ENCODE measurements at places on chromosomes 13 and 19.

- DNase-seq = no peak
Observed at GRCh38 chr13:23320926-23321534, 112.5 kb downstream of the SACS start.

- DNase-seq = no peak
Observed at GRCh38 chr13:40505196-40505595, 161.2 kb downstream of the FOXO1 start.

GRCh38 chr19:15276620-15277215 lies 44.5 kb upstream of the EPHX3 start:
- DNase-seq = no peak

- DNase-seq = no peak
Observed at GRCh38 chr13:29709407-29710069, 114.0 kb upstream of the SLC7A1 start.

- no peak for DNase-seq
Observed at GRCh38 chr19:33868788-33869412, 72.2 kb downstream of the KCTD15 start.

- no peak for DNase-seq
Observed at GRCh38 chr19:556611-557382, 12.9 kb downstream of the GZMM start.

GRCh38 chr19:35436477-35437405 lies 11.3 kb upstream of the FFAR2 start:
- DNase-seq = peak; percentile 99

GRCh38 chr19:17458970-17459369 lies 1.8 kb downstream of the NXNL1 start:
- no peak for DNase-seq

DNA sequence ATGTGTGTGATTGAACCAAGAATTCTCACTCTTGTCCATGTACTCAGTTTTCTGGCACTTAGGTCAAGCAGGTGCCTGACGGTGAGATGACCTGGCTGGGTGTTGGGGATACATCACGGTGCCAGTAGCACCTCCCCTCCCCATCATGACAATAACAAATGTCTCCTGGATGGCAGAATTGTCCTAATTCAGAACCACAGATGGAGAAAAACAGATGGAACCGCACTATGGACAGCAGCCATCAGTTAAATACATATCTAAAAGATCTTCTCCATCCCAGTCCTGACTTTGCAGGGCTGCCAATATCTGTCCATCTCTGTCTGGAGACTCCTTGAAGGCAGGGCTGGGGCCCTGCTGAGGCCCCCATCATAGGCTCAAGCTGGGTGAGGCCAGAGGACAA lies 126.9 kb downstream of the PTPRS start:
- no peak for DNase-seq

DNA sequence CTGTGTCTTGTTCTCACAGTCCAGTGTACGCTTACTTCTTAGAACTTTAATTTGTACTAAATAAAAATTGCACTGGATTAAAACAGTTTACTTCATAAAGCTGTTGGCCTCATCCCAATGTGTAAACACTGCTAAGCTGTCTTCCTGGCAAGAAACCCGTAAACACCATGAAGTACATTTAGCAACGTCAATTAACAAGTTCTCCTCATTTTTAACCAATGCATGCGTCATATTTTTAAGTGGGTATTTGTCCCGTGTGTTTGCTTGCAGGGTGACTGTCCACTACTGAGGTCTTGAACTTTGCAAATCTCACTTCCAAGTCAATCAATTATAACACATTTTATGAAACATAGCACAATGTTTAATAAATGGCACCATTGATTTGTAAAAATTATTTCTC lies 28.2 kb downstream of the LAIR2 start:
- no peak for DNase-seq

- no peak for DNase-seq
Observed at GRCh38 chr13:95050800-95051615, 250.2 kb downstream of the ABCC4 start.

GRCh38 chr13:101325423-101325822 lies 90.9 kb downstream of the NALCN start:
- no peak for DNase-seq

GRCh38 chr19:33214596-33214995 lies 11.1 kb downstream of the SLC7A10 start:
- DNase-seq = no peak

All from CD14-positive monocyte (primary cell).